ENCODE measurements at places on chromosomes 12 and 14.

GRCh38 chr12:50387487-50387886 lies 8.9 kb downstream of the FAM186A start:
- DNase-seq: no peak

GRCh38 chr12:53050426-53051057 lies 677 bp downstream of the TNS2 start:
- no peak for DNase-seq

- no peak for DNase-seq
Measured at GRCh38 chr14:90491911-90492531, 95.2 kb downstream of the CALM1 start.

DNA sequence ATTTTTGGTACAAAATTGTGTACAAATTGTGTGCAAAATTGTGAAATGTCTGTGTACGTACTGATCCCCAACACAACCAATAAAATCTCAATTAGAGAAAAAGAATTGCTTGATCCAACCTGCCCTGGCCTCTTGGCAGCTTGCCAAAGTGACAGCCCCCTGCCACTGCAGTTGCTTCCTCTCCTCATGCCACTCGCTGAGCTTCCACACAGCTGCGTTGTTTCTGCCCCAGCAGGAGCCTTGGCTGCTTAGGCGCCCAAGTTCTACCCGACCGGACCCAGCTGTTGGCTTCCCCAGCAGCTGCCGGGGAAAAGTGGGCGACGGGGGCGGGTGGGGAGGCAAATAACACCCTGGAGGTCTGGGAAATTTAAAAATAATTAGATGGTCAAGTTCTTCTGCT lies 171.8 kb upstream of the ATF7IP start:
- DNase-seq: no peak

DNA sequence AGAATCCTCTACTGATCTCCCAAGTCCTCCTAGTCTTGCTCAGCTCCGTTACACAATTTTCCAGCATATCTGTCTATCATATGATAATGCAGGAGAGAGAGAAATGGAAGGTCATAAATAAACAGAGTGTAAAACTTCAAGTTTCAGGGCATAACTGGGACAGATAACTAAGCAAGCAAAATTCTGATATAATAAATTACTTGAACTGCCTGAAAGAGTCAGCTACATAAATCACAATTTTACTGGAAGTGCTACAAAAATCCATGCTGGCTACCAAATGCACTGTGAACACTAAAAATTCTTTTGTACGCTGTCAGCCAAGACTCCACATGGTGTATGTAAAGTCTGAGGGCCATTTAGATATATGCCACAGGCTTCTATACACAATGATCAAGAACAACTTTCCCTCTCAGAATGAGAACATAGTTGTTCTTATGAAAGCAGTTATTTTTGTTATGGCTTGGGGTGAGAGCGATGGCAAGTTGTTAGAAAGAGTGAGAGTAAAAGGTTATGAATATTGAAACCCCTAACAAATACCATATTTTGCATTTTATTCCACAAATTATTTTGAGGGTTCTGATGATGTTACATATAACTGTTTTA lies 41.1 kb downstream of the GRIP1 start:
- no peak for DNase-seq

GRCh38 chr14:26522967-26523366 lies 74.9 kb downstream of the NOVA1 start:
- DNase-seq: peak; percentile 89

DNA sequence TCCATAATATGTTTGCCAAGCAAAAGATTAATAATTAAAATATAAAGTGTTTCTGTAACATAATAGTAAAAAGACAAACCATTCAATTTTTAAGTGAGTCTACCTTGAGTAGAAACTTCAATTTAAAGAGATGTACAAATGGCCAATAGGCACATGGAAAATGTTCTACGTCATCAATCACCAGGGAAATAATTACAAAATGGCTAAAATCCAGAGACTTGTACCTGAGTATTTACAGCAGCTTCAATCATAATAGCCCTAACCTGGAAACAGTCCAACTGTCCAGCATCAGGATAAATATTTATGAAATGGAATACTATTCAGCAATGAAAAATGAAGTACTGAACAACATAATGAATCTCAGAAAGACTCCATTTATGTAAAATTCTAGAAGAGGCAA lies 95.5 kb upstream of the FAR2 start:
- no peak for DNase-seq

DNA sequence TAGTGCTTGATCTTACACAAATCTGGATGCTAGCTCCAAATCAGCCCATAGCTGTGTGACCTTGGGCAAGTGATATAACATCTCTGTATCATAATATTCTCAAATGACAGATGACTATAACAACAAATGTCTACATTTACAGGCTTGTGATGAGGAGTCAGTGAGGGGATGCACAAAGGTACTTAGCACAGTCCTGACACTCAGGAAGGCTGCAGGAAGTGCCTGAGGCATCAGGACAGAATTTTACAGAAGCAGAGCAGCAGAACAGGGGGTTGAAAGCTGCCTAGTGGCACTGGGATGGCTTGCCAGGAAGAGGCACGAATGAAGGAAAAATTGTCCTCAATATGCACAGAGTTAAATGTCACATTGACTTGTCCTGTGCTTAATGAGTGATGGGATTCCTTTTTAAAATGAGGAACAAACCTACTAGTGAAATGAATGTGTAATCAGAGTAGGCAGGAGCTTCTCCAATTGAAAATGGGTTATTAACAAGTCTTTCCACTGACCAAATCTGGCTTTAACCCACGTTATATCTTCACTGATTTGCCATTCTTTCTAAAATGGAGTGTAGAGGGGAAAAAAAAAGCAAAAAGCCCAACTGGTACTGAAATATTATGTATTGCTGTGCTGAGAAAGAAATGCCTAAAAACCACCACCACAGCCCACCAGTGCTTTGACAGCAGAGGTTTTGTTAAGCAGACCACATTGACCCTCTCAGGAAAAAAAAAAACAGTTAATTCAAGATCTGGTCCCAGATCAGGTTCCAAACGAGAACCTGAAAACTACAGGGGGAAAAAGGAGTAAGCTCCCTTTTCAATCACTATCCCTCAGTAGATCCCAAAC lies 11.6 kb downstream of the BTG1 start:
- no peak for DNase-seq

- peak; percentile 60 for DNase-seq
Measured at GRCh38 chr14:62015945-62016344, 253.7 kb downstream of the SNAPC1 start.

GRCh38 chr12:88558340-88558867 lies 21.9 kb downstream of the KITLG start:
- DNase-seq: no peak

- DNase-seq: no peak
Measured at GRCh38 chr12:98637068-98637467, 7.5 kb downstream of the IKBIP start.

- DNase-seq: peak; percentile 70
Measured at GRCh38 chr12:65278576-65279368, at the start of gene MSRB3. Gene MSRB3 (plus strand): TSS chr12:65278683. CDS start chr12:65308580, 29,897 bp downstream.

- DNase-seq: no peak
Measured at GRCh38 chr12:54606556-54606955, 18.1 kb upstream of the PPP1R1A start.

- DNase-seq: no peak
Measured at GRCh38 chr14:102182936-102183619, 43.4 kb downstream of the WDR20 start.

- DNase-seq: peak; percentile 86
Measured at GRCh38 chr12:57844709-57845477, 1.6 kb downstream of the CTDSP2 start.

- no peak for DNase-seq
Measured at GRCh38 chr14:70181276-70181675, 7.5 kb downstream of the SLC8A3 start.

DNA sequence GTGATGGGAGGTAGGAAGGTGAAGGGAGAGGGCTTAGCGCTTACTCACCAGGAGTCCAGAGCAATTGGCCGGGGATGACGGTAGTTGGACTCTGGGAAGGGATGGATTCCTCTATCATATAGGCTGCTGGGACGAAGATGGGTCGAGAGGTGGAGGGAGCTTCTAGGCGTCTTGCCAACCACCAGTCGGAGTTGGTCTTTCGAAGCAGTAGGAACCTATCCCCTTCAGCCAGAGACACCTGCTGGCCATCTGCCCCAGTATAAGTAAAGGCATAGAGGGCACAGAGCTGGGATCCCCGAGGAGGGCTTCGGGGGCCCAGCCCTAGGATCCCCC lies 657 bp downstream of the ARHGAP9 start:
- DNase-seq: no peak

DNA sequence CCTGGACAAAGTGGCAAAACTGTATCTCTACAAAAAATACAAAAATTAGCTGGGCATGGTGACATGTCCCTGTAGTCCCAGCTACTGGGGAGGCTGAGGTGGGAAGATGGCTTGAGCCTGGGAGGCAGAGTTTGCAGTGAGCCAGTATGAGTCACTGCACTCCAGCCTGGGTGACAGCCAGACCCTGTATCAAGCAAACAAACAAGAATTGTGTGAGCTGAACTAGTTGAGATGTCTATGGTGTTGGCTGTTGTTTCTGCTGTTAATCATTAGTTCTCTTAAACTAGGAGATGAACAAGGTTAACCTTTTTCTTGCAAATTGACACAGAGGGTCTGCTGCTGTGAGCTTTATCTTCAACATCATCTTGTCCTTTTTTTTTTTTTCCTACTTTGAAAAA lies 23.6 kb downstream of the RASSF3 start:
- peak; percentile 83 for DNase-seq

DNA sequence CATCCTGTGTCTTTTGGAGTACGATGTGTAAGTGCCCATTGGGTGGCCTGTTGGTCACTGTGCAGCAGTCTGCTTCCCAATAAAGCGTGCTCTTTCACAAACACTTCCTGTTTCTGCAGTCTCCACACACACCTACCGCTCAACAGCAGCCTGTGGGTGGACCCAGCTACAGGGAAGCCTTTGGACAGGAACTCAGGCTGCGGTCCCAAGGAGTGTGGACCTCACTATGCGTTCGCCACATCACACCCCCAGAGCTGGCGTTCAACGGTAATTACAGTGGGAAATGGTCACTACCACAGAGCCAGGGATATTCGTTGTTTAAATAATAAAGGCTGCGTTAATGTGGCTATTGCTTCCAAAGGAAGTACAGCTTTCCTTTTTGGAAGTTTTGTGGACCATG lies 16.2 kb downstream of the PSMC1 start:
- DNase-seq: no peak

GRCh38 chr12:69947897-69948296 lies 122.9 kb downstream of the MYRFL start:
- no peak for DNase-seq

DNA sequence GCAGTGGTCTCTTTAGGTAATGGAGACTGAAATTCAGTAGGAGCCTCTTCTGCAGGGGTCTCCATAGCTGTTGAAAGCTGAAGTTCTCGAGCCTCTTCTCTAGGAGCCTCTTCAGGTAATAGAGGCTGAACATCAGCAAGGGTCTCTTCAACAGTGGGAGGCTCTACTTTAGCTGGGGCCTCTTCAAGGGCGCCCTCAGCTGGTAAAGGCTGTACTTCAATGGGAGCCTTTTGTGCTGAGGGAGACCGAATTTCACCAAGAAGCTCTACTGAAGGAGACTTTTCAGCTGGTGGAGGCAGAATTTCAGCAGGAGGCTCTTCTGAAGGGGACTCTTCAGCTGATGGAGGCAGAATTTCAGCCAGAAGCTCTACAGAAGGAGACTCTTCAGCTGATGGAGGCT lies 1.5 kb downstream of the FSCB start:
- no peak for DNase-seq

GRCh38 chr12:132477017-132477702 lies 12.8 kb upstream of the FBRSL1 start:
- DNase-seq: no peak

Measured in IMR-90 (cell line).